ENCODE measurements at places on chromosomes 2 and 18.
A peak's percentile ranks its signal among the peaks of the same experiment; 100 is the strongest.

GRCh38 chr18:2082676-2083075, 488.6 kb downstream of the METTL4 start:
- DNase-seq = no peak

DNA sequence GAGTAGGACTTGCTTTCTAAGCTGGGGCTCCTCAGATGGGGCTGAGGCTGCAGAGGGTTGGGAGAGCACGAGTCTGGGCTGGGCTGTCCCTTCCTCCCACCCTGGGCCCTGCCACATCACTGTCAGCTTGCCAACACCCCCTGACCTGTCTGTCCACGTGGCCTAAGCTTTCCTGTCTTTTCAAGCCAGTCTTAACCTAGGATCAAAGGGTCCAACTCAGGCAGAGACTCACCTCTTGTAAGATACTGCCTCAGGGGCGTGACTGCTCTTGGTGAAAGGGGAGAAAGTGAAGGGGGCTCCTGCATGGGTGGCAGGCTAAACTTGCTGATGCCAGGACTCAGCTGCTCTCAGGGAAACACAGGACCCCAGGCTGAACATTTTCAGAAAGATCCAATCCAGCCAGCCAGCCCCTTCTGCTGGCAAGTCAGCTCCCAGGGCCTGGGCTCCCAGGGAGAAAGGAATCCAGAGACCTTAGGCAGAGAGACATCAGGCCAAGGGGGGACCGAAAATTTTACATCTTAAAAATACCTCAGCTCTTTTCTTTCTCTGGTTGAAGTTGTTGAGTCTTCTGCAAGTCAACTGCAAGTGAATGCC, 144.2 kb upstream of the ID2 start:
- no peak for DNase-seq

DNA sequence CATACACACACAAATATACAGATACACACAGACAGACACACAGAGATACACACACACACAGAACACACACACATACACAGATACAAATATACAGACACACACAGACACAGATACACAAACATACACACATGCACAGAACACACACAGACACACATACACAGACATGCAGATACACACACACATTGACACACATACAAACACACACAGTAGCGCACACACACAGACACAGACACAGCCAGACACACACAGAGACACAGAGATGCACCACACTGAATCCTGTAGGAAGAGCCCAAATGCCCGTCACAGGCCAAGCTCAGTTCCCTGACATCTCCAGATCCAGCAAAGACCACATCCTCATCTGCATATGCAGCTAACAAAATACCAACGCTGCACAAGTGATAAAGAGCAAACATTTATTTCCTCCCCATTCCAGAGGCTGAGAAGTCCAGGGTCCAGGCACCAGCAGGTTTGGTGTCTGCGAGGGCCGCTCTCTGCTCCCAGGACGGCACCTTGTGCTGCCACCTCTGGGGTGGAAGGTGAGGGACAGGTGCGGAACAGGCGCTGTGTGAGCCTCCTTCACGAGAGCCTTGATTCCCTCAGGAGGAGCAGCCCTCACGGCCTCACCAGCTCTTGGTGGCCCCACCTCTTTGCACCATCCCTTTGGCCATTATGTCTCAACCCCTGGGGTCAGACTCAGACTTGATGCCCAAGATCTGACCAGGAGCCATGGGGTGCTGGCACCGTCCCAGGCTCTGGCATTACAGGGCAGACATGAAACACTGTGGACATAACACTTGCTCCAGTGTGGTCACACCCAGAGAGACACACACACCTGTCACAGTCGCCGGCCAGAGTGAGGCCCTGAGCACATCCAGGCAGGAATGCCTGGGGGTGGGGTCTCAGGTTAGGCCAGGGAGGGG, 108.7 kb downstream of the NDUFA10 start:
- DNase-seq = peak; percentile 63

DNA sequence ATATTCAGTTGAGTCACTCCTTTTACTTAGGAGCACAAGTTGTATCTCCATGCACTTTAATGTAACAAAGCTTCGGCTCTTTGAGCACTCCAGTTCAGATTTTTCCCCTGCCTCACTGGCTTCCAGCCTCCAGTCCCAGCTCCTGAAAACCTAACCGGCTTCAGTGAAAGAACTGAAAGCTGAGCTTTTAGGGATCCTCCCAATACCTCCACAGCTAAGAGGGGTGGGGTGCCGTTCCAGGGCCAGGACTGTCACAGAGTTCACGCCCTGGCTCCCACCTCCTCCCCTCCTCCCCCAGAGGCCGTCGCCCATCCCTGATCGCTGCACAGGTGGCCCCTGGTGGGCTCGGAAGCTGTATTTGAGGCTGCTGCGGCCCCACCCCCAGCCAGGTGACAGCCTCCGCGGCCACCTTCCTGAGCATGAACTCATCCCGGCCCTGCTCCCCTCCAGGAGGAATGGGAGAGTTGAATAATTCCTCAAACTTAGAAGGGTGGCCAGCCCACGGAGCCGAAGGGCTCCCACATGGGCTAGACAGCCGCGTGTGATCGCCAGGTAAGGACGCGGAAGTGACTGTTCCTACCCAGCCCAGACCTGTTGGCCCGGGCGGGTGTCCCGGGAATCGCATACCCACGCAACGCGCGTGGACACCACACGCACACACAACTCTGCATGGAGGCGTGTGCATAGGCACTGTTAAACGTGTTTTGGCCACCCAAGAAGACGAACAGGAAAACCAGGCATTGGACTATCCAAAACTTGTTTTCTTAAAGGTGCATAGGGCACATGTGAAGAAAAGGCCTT, 1.8 kb downstream of the MYO5B start:
- DNase-seq = peak; percentile 28

DNA sequence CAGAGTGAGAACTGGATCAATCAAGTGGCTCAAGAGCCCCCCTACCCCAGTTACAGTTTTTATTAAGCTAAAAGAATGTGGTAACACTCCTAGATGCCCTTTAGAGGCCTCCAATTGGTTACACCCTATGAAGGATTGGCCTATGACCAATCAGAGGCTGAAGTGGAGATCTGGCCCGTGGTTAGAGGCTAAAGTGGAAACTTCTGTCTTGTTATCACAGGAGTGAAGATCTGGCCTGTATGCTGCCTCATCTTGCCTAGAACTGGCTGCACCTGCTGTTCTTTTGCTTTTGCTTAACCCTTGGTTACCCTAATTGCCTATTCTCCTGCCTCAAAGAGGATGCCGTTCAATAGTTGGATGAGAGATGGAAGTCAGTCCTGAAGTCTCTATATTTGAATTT, 100.1 kb upstream of the MAP2 start:
- DNase-seq = no peak

- no peak for DNase-seq
These were observed 164.9 kb upstream of the AGAP1 start for GRCh38 chr2:235328991-235329390.

DNA sequence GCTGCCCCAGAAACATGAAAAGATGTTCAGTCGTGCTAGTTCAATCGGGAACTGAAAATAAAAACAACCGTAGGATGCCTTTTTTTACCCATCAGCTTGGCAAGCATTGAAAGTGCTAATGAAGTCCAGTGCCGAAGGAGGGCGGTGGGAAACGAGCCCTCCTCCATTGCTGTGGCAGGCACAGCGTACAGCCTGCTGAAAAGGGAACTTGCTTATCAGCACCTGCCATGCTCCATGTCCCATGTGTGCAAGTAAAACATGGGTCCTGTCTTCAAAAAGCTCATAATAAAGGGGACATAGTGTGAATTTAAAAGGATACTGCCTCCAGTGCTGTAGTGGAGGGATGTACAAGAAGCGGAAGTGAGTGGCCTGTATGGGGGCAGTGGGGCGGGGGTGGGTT, 82.4 kb downstream of the ARMC9 start:
- DNase-seq = no peak

- DNase-seq = no peak
These were observed 17.5 kb upstream of the ACVR1 start for GRCh38 chr2:157893611-157894010.

DNA sequence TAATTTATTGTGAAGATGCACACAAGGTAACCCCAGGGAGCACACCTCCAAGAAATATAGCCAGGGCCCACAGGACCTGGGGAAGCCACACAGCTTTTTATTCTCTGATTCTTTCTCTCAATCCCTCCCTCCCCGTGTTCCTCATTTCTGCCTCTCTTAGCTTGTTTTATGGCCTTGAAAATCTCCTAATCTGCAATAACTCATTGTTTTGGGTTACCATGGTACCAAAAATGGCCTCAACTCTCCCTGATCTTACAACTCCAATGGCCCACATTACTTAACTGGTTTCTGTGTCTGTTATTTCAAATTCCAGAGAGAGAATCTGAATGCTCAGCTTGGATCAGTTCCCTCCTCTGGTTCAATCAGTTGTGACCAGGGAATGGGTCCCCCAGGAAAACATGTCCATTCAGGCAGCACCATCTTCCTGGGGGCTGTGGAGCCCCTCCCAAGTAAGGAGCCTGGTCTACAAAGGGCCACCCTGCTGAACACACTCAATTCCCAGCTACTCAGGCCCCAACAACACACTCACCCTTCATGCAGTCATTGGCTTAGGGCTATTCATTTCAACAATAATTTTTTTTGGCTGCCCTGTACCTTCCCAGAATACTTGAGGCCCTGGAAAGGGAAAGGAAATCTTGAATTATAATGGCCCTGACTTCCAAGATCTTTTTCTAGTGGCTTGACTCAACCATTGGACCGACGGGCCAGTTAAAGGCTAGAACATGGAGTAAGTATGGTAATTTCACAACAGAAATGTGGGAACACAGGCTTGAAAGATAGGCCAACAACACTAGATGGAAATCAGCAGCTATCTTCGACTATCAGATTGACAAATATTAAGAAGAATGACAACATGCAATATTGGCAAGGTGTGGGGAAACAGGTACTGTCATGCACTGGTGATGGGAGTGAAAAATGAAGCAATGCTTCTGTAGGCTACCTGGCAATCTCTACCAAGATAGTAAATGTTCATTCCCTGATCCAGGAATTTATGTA, 41.6 kb upstream of the ST3GAL5 start:
- DNase-seq = no peak

GRCh38 chr2:84908948-84909713, 3.7 kb downstream of the TMSB10 start:
- DNase-seq = no peak

- no peak for DNase-seq
These were observed 26.8 kb downstream of the NPAS2 start for GRCh38 chr2:100846716-100847115.

- no peak for DNase-seq
These were observed 108.6 kb downstream of the EHBP1 start for GRCh38 chr2:62814123-62814522.

- DNase-seq = no peak
These were observed 13.5 kb downstream of the LMAN1 start for GRCh38 chr18:59345556-59345955.

- DNase-seq = no peak
These were observed 134.4 kb upstream of the SLC1A4 start for GRCh38 chr2:64854773-64855237.

DNA sequence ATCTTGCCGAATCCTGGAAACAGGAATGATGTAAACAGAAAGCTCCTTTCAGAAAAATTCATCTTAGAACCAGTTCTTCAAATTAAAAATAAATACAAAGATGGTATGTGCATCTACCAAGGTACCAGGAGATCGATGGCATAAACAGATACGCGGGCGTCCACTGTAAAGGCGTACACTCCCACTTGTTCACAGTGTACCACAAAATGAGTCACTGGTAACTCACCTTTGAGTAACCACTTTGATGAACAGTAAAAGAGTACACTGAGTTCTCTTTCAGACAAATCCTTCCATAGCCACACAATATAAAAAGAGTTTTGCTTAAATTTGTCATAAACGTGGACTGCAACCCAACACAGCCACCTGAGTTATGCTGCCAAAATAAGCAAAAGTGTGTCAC, 128.3 kb downstream of the DNER start:
- DNase-seq = peak; percentile 61

DNA sequence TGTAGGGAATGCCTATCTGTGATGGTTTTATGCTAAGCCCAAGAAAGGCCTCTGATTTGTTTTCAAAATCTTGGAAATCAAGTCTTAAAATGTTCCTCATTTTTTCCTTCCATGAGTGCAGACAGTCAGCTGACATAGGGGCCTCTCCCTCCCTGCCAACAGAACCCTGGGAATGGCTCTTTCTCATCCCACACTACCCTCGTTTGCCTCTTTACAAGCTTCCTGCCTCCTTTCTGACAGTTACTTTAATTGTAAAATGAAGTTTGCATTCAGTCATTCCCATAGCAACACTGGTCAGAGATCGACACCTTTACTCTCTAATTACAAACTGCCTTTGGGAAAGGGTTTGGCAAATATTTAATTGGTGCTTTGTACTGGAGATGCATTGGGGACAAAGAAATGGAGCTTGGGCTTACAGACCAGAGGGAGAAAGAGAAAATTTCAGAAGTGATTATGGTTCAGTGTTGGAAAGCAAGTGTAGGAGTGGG, 25.4 kb downstream of the KIF5C start:
- DNase-seq = no peak

GRCh38 chr2:12694990-12695774, 21.6 kb upstream of the TRIB2 start:
- peak; percentile 43 for DNase-seq

DNA sequence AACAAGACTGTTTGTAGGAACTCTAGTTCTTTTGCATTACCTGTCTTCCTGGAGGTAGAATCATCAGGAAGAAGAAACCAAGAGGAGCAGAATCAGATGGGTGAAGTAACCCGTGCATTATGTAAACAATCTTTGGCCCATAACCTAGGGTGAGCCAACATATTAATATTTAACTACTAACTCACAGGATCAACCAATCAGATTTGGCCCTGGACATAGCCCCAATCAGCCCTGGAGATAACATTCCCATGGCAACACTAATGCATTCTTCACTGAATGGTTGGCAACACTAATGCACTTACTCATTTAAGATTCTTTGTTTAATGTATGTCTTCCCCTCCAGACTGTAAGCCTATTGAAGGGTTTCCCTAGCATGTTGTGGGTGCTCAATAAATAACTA, 72.0 kb upstream of the CTAGE1 start:
- no peak for DNase-seq

DNA sequence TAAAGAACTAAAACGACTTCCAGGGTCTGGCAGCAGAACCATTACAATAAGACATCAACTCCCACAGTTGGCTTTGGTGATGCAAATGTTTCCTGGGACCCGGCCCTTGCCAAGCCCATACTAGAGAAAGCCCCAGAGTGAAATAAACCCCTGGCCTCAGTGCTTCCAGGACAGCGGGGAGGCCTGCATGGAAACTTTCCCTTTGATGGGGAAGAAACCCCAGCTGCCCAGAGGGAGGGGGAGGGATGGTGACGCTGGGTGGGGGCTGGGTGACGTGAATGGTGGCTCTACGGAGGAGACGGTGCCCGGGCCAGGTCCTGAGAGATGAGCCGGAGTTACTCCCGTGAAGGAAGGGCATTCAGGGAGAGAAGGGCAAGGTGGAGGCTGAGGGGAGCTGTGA, 27.5 kb downstream of the INHBB start:
- DNase-seq = no peak
